OCI-LY7 (cell line): ENCODE measurements at places on chromosomes 4 and X. TPM values are rescaled to one million over a fixed set of nuclear protein-coding genes. Genes with fewer than 3 reads are reported as not detected.

NRK gene
- not detected in 2 replicates for total RNA-seq

DNA sequence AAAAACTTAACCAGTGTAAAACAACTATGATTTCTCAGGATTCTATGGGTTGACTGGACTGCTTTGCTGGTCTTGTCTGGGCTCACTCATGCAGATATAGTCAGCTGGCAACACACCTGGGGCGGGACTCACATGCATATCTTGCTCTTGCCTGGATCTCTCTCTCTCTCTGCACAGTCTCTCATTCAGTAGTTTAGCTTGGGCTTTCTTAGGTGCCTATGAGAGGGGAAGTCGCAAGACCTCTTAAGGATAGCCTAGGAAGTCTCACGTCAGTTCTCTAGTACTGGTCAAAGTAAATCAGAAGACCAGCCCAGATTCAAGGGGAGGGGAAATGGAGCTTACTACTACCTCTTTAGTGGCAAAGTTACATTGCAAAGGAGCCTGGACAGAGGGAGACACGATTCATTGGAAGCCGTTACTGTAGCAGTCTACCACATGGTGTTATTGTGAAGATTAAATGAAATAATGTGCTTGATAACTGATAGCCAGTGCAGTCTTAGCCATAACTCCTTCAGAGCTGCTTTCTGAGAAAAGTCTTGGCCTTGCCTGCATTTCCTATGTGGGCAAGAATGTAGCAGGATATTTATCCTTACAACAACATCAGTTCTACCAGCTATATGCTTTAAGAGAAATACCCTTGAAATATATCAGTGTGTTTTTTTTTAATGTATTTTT lies 2.1 kb downstream of the COPS4 start:
- DNase-seq = peak; percentile 84

DNA sequence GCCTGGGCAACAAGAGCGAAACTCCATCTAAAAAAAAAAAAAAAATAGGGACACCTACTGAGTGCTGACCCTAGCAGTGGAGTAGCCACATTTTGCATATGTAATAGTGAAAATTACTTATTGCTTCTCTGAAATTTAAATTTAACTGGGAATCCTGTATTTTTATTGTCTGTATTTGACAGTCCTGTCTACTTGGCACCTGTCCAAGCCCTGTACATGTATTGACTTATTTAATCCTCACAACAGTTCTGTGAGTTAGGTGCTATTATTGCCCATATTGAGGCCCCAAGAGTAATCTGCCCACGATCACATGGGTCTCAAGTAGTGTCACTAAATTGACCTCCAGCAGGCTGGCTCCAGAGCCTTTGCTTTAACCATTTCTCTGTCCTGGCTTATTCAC lies 81.6 kb downstream of the WDR19 start:
- DNase-seq = no peak

DNA sequence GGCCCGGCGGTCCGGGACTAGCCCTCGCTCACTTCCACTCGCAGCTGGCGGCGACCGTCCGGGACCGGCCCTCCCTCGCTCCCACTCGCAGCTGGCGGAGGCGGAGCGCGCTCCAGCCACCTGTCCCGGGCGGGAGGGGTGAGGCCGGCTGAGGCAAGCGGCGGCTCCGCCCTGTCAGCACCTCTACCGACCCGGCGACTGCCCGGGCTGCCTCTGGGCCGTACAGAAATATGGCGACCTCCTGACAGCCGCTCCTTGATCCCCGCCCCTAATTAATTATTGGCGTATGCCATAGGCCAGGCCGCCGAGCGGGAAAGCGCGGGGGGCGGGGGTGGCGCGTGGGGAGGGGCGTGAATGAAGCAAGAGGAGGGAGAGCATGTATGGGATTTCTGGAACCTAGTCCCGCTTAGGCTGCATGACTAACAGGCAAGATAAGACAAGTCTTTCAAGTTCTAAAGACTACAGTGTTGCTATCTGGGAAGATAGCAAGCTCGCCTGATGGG lies at the start of gene MORC4:
Gene MORC4 (minus strand): TSS at position 200 of the 503 bp plus-strand sequence. CDS start 243 bp downstream, outside the sequence.
- DNase-seq = peak; percentile 80

DNA sequence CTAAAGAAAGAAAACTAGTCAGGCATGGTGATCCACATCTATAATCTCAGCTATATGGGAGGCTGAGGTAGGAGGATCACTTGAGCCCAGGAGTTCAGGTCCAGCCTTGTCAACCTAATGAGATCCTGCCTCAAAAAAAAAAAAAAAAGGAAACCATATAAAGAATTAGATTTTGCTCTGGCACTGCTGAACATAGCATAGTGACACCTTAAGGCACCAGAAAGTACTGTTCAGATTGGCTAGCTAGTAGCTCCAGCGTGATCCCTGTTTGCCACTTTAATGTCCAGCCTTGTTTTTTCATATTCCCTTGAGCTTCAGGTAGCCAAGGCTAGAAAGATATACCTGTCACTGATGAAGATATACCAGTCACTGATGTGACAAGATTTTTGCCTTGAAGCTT lies 34.1 kb downstream of the EXOC1 start:
- DNase-seq = peak; percentile 8

DNA sequence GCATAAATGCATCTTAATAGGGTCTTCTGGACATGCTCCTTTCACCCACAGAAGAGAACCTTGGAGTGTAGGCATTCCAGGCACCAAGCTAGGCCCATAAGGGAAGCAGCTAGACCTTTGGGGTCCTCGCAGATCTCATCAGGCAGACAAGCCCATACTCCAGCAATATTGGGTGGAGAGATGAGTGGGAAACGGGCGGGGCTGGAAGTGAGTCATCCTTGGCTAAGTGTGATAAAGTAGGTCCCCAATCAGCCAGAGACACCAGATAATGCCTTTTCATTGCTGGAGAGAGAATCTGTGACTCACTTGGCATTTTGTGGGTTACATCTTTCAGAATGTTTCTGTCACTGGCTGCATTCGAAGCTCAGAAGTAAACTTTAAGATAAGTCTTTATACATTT lies 133.3 kb upstream of the MBNL3 start:
- DNase-seq = no peak

DNA sequence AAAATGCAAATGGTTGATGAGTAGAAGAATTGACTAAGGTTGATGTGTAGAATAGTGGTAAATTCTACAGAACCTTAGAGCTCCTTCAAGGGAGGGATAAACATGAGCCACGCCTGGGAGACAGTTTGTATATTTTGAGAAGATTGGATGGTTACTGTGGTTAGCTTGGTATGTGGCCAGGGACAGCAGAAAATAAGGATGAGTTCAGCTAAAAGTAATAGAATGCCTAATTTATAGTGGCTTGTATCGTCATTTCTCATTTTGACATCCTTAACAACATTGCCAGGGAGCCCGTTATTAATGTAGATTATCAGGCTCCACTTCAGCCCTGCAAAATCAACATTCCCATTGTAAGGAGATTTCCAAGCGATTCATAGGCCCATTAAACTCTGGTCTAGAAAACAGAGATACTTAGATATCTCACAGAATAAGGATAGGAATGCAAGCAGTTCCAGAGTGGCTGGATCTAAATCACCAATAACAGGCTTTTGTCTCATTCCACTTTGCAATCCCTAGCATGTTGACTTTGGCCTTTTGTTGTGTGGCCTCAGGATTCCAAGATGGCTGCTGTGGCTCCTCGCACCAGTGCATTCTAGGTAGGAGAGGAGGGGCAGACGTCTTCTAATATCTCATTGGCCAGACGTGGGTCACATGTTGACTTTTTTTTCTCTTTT lies 6.4 kb upstream of the PTTG2 start:
- no peak for DNase-seq

- DNase-seq = peak; percentile 5
These were observed 27.3 kb downstream of the CT45A1 start for GRCh38 chrX:135740681-135741149.

NR3C2 gene
- 2.0 and 2.4 TPM in 2 replicates for total RNA-seq

DTHD1 gene
- not detected in 2 replicates for total RNA-seq

DNA sequence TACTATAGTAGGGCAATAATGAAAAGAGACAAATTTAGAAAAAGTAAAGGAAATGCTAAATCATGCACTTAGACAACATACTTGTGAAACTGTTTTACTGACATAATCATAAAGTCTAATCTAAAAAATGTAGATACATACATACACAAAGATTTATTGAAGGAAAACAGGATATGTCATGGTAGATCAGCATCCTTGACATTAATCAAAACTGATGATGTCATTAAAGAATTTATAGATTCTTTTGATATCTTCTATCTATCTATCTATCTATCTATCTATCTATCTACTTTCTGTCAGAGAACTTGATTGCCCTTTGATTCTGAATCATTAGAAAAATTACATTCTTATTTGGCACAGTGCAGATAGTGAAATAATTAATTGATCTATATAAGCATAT lies 311.3 kb downstream of the CCSER1 start:
- no peak for DNase-seq

GRCh38 chr4:90546114-90546513 lies 418.9 kb downstream of the CCSER1 start:
- no peak for DNase-seq

DNA sequence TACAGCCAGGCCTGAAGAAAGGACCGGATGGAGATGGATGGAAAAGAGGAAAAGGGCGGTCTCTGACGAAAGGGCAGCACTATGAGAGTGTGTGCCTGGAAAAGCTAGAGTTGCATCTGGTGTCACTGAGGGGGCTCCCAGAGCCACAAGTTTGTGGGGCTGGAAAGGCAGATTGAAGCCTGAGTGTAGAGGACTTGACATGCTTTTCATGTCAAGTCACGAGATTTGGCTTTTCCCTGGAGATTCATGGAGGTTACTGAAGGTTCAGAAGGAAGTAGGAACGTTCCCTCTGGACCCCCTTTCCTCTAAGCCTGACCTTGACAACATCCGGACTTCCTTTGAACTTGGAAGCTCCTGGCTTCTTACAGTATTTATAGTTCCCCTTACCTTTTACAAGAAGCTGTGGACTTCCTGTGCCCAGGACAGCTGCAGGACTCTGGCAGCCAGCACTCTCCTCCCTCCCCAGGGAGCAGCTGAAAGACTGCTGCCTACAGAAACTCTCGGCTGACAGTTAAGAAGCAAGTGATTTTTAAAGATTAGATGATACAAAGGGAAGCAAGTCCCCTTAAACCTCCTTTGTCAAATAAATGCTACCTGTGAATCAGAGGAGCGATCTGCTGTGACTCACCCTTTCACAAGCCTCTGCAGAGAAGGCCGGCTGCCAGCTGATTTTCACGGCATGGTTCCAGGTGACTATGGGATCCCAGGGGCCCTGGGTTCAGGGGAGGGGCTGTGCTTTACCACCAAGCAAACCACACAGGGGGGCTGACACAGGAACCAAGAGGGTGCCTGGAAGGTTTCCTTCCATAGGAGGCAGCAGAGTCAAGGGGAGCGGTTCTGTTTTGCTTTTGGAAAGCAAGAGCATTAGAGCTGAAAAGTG lies 72.9 kb upstream of the STIM2 start:
- peak; percentile 88 for DNase-seq

DNA sequence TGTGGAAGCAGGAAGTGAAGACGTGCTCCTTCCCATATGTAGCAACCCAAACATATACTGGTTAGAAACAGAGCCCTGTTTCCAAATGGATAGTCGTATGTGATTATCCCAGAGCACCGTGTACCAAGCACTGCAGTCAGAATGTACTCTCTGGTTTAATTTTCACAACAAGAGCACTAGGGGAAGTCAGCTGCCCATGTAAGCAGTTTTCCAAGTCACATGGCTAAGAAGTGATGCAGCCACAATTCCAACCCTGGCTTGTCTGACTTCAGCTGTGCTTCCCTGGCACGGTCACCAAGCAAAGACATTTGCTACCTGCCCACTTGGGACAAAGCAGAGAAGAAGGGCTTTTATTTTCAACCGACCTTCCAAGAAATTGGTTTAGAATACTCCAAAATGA lies 28.2 kb upstream of the CEP135 start:
- DNase-seq = no peak
